ENCODE measurements at places on chromosomes 11 and 22. TPM values are rescaled to one million over a fixed set of nuclear protein-coding genes. Genes with fewer than 3 reads are reported as not detected.

GRCh38 chr11:116226731-116227130, 546.1 kb downstream of the BUD13 start:
- no peak for DNase-seq

DNA sequence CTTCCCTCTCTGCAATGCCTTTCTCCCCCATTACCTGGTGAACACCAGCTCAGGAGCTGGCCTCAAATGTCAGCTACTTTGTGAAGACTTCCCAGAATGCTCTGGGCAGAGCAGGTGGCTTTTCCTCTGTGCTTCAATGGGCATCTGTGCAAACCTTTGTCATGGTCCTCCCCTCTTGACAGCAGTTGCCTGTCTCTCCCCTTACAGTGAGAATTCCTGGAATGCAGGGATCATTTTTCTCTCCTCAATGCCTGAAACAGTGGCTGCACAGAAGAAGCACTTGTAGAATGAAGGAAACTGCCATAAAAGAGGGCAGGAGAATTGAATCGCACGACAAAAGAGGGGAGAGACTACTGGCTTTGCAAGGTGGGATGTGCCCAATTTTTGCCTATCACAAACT, 92.8 kb upstream of the NARS2 start:
- DNase-seq = no peak

DNA sequence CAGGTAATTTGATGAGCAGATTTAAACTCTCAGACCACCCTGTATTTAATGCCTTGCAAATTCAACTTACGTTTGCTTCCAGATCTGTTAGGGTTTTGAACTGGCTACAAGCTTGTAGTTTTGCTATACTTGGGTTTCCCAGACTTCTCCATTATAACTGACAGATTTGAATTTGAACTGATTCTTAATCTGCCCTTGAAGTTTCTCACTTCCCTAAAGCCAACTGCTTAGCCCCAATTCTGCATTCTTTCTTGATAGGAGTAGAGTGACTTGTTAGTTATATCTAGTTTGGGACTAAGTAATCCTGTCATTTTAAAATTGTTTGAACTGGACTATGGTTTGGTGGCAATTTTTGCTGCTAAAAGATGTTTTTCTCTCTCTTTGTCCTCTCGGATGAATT, 9.7 kb downstream of the LAYN start:
- DNase-seq = no peak

GRCh38 chr11:75499423-75500190, 26.1 kb downstream of the GDPD5 start:
- DNase-seq = peak; percentile 81

Gene VWCE
- total RNA-seq = under 0.01 TPM

Gene MMP1
- 25.4 TPM for total RNA-seq

GRCh38 chr11:121249039-121249663, 43.4 kb upstream of the SC5D start:
- DNase-seq = peak; percentile 54
